ENCODE measurements at places on chromosomes 1 and 21.

GRCh38 chr1:219905524-219905923 is 22.8 kb downstream of the SLC30A10 start:
- DNase-seq: no peak

DNA sequence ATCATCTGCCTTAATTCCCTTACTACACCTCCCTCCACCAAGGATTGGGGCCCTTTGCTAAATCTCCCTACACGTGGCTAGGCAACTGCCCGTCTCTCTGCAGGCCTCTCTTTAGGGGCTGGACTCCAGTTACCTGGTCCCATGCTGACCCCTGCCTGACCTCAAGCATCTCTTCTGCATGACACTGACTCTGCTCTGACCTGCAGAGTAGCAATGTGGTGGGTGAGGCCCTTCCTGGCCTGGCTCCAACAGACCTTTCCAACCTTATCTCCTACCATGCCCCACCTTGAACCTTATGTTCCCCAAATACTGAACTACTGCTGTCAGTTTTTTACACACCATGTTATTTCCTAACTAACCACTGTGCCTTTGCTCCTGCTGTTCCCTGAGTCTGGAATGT is 45.9 kb upstream of the EPS15 start:
- DNase-seq: no peak

- DNase-seq: no peak
Observed at GRCh38 chr1:87338566-87338965, 9.9 kb downstream of the LMO4 start.

DNA sequence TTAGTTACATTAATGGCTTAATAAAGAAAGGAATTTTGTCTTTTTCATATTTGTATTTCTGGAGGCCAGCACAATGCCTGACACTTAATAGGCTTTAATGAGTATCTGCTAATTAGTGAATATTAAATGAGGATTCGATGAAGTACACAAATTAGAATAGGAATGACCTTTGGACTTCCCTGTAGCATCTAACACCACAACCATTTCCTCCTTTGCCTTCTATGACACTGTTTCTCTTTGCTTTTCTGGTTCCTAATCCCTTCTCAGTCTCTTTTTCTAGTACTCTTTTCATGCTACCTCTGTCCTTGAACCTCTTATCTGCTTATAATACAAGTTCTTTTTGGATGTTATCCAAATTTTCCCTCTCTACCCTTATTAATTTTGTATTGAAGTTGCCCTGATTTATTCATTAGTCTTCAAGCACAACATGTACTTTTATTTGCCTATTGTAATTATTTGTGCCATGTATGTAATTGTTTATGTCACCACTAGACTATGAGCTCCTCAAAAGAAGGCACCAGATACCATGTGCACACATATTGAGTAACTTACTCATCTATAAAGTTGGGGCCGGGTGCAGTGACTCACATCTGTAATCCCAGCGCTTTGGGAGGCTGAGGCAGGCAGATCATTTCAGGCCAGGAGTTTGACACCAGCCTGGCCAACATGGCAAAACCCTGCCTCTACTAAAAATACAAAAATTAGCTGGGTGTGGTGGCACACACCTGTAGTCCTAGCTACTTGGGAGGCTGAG is 23.8 kb downstream of the RPS27 start:
- peak; percentile 39 for DNase-seq

DNA sequence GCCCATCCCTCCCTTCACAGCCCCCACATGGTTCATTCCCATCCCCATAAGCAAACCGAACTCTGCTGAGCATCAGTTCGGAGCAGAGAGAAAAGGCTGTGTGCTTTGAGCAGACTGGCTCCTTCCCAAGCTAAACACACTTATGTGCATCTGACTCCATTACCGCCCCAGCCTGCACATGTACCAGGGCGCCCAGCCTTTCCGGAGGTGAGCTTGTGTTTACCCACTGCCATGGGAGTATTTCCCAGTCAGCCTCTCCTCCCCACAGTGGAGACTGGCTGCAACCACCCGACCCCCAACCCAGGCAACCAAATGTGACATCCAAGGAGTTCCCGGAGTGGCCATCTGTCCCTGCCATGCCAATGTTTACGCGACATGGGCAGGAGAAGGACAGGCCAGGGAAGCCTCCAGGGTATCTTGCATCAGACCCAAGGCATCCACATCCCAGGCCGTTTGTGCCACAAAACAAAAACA is 9.4 kb downstream of the TIAM1 start:
- DNase-seq: no peak

GRCh38 chr1:57118948-57119603 is 153.3 kb upstream of the C8B start:
- no peak for DNase-seq

DNA sequence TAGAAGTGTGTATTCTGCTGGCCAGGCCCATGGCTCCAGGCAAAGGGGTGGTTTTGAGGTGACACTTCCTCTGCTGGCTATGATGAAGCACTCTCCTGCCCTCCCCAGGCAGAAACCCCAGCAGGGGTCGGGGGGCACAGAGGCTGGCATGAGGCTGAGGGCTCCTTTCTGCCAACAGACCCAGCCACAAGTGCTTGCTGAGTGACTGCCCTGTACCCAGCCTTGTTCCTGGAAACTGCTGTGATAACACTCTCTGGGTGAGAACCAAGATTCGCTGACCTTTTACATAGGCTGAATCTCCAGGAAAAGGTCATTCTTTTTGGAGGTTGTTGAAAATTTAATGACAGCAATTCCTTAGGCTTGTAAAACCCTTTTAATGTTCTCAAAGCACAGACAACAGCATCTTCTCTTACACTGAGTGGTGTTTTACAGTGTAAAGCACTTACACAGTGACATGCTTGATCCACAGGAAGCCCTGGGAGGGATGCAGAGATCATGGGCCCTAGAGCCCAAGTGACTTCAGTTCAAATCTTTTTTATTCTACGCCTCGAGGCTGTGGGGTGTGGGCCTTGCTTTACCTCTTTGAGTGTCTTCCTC is 155.5 kb upstream of the FGGY start:
- DNase-seq: no peak

DNA sequence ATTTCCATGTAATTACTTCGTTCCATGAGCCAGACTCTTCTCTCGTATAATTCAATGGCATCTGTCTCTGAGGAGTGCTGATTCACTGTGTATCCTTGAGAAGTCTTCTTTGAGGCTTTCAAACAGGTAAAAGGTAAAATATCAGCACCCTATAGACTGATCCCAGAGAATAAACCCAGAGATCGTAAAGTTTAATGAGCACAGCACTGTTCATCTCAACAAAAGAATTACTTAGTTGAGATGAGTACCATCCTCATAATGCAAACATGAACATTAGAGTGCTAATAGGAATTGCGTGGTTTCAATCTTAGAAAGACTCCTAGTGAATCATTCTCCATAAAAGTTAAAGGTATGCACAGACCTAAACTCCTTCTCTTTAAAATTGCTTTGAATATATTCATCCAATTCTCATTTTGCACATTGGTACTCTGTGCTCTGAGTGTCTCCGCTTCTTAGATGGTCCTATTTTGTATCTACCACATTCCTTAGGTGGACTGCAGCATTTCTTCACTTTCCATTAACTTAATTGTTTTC is 97.2 kb downstream of the TBX15 start:
- DNase-seq: no peak
